ENCODE measurements at places on chromosomes 13 and 19.

DNA sequence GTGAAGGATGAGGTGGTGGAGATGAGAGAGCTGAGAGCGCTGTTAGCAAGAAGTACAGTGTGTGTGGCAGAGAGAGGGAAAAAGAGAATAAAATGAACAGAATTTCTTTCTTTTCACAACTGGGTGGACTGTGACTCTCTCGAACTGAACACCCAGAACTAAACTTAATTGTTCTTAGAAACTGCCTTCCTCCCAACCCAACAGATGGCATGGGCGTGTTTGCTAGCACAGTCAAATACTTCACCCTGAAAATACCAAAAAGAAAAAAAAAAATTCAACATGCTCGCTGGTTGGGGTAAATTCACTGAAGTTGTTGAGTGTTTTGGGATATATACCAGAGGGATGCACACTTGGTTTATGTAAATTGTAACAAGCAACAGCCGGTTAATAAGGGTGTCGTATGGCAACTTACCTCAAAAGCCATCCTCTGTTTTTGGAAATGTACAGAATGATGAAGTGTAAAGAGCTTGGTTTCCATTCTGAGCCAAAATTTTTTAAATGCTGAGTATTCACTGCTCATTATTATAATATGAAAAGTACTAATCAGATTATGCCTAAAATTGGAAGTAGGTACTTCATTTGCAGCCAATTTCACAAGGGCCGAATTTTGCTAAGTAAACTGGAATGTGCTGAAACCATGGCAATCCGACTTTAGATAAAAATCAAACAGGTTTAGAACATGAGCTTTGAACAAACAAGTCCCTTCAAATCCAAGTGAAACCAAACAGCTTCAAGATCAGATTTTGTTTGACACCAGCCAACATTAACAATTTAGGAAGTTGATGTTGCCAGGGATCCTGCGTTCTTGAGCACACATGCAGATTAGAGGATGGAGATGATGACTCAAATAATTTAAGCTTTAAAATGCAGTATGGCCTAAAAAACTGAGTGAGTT lies 115.8 kb downstream of the ZIC5 start:
- DNase-seq, result no peak

- no peak for DNase-seq
Observed at GRCh38 chr19:13770013-13770635, 4.1 kb upstream of the C19orf53 start.

DNA sequence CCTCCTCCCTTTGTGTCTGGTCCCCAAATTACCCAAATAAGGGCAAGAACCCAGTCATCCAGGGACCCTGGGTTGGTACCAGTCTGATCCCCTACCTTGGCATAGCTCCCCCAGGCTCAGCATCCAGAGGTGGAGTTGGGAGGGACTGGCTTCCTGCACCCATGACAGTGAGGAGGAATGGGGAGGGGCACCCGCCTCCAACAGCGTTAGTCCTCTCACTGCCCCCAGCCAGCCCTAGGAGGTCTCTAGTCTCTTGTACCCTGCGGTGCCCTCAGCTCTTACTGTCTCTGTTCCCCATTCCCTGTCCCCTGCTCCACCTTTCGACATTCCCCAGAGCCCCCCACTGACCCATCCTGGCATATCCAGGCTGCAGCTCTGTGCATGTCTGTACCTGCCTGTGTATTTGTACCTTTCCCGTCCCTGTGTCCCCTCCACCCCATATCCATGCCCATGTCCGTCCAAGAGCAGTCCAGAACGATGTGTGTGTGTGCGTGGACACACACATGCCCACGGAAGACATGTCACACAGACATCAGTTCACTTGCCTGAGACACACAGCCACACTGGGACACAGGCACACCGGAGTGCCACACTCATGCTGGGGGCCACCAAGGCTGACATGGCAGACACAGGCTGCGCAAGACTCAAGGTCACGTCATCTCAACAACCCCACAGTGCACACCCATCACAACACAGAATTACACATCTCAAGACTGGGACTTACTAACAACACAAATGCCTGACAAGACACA lies 17.8 kb downstream of the ERFL start:
- no peak for DNase-seq

DNA sequence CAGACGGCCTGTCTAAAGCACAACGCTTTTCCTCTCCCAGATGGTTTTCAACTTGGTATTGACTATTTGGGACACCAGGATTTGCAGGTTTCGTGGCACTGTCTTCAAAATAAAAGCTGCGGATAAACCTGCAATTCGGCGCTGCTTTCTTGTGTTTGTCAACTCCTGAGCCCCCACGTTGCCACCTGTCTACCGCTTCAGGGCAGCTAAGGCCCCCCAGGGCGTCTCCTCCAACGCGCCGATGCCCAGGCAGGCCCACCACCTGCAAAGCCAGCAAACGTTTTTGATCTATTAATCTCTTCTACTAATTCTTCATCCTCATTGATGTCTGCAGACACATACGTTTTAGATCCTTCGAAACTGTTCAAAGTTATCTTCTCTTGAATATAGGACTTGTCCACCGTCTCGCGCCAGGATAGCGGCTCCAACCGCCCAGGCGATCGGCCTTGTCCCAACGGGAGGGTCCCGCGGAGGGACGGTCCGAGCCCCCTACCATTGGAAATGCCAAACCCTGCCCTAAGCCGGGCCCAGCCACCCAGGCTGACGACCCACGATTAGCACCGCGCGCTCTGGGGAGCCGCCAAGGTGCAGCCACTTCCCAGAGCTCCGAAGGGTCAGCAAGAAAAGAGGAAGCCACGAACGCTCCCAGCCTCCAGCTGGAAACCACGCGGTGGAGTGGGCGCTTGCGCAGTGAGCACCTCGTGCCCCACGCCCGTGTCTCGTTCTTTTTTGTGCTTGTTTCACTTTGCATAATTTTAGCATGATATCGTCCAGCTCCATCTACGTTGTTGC lies 23.4 kb upstream of the VN1R4 start:
- DNase-seq, result no peak

DNA sequence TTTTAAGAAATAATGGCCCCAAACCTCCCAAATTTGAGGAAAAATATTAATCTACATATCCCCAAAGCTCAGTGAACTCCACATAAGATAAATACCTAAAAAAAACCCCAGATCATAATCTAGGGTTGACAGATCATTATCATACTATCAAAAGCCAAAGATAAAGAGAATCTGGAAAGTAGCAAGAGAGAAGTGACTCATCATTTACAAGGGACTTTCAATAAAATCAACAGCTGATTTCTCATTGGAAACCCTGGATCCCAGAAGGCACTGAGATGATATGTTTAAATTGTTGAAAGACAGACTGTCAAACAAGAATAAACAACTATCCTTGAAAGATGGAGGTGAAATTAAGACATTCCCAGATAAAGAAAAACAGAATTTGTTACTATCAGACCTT lies 199.3 kb downstream of the KCNRG start:
- DNase-seq, result no peak

DNA sequence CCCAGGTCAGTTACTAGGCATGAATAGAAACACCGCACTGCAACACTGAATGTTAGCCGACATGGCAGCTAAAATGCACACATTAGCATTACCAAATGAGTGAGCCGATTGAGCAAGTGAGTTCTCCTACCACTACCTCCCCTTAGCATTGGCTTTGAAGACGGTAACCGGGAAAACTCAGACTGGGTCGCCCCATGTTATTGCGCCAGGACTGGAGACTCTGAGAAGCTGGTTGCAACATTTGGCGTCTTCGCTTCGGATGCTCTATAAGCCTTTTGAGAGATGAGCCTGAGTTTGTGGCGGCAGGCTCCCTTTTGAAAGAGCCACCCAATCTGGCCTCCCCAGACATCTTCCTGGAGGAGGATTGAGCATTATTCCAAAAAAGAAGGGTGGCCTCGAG lies 68.5 kb upstream of the POMP start:
- no peak for DNase-seq

DNA sequence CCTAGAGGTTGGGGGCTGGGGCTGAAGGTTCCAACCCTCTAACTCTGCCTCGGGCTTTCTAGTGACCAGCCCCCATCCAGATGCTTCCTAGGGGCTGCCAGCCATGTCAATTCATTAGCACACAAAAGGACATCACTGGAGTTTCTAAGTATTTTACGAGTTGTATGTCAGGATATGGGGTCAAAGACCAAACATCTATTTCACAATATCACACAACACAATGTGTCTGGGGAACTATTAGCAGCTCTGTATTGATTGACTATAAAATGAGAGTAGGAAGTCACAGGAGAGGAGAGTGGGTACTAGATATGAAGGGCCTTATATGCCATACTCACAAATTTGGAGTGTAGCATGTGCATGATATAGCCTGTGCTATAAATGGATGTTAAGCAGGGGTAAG lies 42.1 kb downstream of the LPAR6 start:
- DNase-seq, result no peak

GRCh38 chr13:112210371-112210770 lies 143.4 kb downstream of the SOX1 start:
- DNase-seq, result no peak

DNA sequence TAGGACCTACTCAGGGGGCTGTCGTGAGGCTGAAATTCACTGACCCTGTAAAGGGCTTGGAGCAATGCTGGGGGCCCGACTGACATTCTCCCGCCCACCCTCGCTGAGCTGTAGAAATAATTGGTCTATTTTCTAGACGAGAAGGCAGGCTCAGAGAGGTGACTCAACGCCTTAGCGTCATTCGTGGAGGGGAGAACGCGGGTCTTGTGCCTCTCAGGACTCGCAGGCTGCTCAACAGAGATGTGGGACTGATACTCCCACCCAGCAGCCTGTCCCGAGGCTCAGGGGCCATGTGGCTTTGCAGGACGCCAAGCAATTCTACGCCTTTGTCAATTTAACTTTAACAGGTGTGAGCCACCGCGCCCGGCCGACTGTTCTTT lies 23.6 kb upstream of the ASPDH start:
- no peak for DNase-seq

DNA sequence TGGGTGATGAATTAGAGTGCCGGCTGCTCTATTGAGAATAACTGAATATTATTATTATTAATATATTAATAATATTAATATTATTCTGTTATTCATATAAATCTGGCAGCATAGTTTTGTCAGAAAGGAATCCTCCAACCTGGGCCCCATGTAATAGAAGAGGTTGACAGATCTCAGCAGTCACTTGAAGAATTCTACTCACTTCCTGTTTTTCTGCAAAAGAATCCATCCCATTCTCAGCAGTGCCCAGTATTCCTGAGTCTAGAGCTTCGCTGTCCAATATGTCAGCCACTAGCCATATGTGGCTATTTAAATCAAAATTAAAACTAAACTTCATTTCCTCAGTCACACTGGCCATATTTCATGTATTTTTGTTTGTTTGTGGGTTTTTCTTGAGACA lies 72.4 kb upstream of the USPL1 start:
- no peak for DNase-seq

DNA sequence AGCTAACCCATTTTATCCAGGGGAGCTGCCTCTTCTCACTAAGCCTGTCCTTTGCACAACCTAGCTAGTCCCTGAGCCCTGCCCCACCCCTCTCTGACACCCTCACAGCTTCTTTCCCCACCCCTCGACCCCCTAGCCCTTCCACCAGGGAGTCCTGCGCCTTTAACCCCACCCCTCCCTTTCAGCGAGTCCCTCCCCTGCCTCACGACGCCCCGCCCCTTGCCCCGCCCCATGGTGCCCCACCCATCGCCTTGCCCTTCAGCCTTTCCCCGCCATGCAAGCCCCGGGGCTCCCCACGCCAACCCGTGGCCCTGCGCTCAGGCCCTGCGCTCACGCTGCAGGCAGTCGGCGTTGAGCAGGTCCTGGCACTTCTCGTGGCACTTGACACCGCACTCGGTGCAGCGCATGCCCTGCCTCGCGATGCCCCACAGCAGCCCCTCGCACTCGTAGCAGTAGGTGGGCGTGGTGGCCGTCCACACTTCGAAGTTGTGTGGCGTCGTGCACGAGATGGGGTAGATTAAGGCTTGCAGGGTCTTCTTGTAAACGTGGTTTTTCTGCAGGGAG lies 40.0 kb downstream of the UNC13A start:
- no peak for DNase-seq

DNA sequence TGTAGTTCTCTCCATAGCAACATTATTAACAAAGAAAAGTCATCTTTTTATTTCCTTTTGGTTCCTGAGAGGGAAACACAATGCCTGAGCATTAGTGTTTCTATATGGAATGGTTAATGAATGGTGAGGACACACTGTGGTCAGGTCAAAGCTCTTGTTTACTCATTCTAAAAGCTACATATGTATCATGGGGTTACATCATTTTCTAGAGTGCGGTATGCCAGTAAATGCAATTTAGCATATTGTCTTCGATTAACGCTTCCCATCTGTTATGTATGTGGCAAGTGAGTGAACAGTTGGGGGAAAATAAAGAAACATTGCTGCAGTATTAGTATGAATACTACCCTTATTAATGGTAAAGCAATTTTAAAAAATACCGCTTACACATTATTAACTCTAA lies 1152.2 kb upstream of the SPRY2 start:
- DNase-seq, result no peak

GRCh38 chr19:30145467-30145866 lies 203.4 kb downstream of the URI1 start:
- no peak for DNase-seq

DNA sequence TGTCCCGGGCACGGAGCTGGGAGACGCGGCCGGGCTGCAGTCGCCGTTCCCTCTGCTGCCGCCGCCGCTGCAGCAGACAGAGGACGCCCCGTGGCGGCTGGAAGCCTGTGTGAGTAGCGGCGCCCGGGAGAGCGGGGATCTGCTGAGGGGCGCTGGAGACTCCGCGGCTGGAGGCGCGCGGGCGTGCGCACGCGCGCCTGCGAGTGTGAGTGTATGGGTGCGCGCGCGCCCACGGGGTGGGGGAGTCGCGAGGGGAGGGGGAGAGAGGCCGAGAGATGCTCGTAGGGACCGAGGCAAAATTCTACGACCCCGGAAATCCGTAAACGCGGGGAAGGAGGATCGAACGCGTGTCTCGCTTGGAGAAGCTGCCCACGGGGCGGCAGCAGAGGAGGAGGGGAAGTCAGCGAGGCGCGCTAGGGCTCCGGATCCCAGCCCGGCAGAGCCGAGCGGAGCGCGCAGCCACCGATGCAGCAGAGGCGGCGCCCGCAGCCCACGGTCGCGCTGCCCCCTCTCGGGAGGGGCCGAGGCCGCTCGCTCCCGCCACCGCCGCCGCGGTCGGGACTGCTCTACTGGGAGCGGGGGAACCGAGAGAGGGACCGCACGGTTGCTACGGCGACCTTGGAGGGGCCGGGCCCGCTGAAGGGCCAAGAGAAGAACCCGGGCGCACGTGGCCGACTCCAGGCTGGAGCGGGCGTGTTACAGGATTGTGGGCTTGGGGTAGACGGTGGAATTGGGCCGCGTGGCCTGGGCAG lies at the start of gene ENOX1:
Gene ENOX1 (minus strand): TSS at position 207 of the 752 bp plus-strand sequence.
- DNase-seq, result peak; percentile 82

DNA sequence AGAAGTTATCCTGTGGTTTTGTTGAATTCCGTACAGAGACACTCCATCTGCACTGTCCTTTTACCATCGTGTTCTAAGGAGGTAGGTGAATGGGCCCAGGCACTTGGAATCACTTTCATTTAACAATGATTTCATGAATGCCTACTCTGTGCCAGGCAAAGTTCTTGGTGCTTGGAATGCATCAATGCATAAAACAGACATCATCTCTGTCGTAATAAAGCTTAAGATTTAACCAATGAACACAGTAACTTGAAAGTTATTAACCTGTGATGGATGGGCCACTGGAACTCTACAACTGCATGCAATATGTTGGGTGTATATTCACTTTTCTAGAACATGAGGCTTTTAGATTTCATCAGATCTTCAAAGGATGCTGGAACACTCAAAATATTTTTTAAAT lies 14.1 kb upstream of the STARD13 start:
- DNase-seq, result no peak

GRCh38 chr19:2126879-2127518 lies 24.4 kb downstream of the AP3D1 start:
- no peak for DNase-seq

GRCh38 chr13:23500849-23501248 lies 67.3 kb upstream of the SACS start:
- DNase-seq, result no peak

- DNase-seq, result no peak
Observed at GRCh38 chr19:39558624-39559117, 18.7 kb upstream of the EID2 start.

Measured in SK-MEL-5 (cell line).